ENCODE measurements at places on chromosomes 12 and 14.

DNA sequence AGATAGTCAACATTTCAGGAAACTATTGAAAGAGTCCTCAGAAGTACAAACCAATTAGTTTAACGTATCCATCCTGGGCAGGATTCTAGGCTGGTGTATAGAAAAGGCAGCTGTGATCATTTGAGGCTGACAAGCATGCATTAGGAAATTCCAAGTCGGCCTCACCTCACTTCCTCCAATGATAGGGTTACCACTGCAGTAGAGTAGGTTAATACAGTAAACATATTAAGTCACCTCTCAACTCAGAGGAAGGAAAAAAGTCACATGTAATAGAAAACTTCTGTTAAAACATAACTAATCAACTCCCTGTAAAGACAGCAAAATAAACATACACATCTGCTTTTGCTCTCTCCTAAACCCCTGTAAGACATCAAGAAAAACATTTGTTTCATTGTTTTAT lies 33.5 kb downstream of the MED13L start:
- no peak for DNase-seq

- DNase-seq: no peak
These were observed 311.6 kb upstream of the DIO2 start for GRCh38 chr14:80522936-80523335.

- no peak for DNase-seq
These were observed 12.0 kb upstream of the CD9 start for GRCh38 chr12:6187948-6188793.

GRCh38 chr12:95962222-95962621 lies 19.1 kb downstream of the AMDHD1 start:
- no peak for DNase-seq

GRCh38 chr12:12212769-12213168 lies 54.1 kb downstream of the LRP6 start:
- DNase-seq: no peak

- DNase-seq: no peak
These were observed 26.4 kb downstream of the APAF1 start for GRCh38 chr12:98671459-98671858.

- DNase-seq: no peak
These were observed 264.2 kb downstream of the TMEM132C start for GRCh38 chr12:128531170-128531569.

DNA sequence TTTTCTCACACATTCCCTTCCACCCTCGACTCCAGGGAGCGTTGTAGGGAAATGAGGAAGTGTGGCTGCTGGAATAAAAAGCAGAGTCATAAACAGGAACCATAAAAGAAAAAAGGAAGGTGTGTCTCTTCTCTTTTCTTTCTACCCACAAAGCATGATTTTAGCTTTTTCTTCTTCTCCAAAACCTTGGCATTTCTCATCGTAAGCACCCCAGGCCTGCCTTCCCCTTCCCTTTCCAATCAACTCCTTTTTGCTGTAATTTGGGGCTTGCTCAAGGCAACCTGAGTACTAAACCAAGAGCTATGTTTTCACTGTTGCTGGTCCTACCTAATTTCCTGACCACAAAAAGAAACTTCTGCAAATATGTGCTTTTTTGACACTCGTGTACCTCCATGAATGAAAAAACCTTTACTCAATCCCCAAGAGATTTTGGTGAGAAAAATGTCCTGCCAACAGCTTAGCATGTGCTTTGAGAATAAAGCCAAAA lies 9.2 kb downstream of the PLBD1 start:
- no peak for DNase-seq
